ENCODE measurements at places on chromosomes 16 and 17.

DNA sequence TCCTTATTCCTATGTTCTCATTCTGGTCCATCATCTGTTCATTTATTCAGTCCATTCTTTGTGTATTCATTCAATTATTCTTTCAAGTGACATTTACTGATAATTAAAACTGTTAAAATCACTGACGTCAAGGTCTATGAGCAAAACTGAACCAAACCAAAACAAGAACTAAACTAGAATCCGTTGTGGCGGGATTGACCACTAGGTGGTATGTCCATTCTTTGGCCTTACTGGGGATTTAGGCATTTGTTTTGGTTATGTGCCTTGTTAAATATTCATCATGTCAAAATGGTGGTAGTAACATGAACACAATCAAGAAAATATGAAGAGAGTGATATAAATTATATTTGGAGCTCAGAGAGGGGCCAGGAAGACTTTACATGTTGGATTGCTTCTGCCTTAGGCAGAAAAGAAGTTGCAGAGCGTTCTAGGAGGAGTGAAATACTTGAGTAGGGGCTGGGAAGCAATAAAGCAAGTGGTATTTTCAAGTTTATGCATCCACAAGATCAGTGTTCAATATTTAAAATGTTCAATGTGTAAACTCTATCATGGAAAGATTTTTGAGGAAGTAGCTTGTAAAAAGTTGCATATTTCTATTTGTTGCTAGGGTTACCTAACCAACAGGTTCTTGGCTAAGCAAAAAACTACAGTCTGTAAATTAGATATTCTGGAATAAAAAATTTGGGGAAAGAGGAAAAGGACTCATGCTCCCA lies 129.0 kb downstream of the CDH13 start:
- no peak for DNase-seq

- no peak for DNase-seq
Measured at GRCh38 chr17:81221371-81221841, 1.4 kb downstream of the CEP131 start.

DNA sequence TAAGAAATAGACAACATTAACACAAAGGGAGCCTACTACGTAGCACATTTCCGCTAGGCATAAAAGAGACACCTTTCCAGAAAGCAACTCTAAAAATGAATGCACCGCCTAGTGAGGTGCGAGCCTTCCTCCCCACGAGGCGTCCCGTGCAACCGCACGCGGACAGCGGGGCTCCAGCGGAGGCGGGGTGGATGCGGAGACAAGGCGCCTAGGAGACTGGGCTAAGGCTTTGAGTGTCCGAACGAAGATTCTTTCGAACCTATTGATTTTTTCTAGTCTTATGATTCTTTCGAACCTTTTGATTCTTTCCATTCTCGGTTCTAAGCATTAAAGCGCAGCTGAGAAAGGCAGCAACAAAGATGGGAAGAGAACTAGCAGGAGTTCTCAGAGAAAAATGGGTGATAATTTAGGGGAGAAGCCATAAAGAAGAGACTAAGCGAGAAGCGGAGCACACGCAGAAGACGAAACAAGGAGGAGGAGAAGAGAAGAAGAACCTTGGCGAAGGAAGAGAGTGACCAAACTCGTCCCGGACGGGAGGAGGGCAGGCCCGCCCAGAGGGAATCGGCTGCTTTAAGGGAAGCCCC lies 394 bp upstream of the CPD start:
- DNase-seq = no peak

GRCh38 chr17:59257101-59257500 lies 36.8 kb downstream of the GDPD1 start:
- DNase-seq = no peak

DNA sequence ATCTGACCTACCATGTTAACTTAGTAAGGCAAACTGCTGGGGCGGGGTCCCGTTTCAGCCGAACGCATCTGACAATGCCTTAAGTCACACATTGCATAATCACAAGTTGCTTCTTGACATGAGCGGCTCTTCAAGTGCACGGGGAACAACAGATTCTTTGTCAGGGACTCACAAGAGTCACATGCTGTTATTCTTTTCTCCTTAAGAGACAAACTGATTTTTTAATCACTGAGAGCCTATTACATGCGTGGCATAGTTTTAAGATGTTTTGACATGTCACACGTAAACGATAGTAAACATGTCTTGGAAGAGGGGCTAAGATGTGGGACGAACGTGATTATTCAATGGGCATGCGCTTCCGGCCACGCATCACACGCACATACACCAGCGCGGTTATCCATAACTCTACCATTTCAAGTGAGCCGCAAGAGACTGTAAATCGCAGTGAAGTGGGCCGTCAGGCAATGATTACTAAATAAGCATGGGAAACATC lies 63.4 kb downstream of the ADCY9 start:
- no peak for DNase-seq

- DNase-seq = no peak
Measured at GRCh38 chr17:16941072-16942036, 30.6 kb downstream of the TNFRSF13B start.

GRCh38 chr17:43636426-43636825 lies 25.3 kb downstream of the MEOX1 start:
- DNase-seq = no peak

- DNase-seq = no peak
Measured at GRCh38 chr17:82648742-82649331, 593 bp upstream of the WDR45B start.

DNA sequence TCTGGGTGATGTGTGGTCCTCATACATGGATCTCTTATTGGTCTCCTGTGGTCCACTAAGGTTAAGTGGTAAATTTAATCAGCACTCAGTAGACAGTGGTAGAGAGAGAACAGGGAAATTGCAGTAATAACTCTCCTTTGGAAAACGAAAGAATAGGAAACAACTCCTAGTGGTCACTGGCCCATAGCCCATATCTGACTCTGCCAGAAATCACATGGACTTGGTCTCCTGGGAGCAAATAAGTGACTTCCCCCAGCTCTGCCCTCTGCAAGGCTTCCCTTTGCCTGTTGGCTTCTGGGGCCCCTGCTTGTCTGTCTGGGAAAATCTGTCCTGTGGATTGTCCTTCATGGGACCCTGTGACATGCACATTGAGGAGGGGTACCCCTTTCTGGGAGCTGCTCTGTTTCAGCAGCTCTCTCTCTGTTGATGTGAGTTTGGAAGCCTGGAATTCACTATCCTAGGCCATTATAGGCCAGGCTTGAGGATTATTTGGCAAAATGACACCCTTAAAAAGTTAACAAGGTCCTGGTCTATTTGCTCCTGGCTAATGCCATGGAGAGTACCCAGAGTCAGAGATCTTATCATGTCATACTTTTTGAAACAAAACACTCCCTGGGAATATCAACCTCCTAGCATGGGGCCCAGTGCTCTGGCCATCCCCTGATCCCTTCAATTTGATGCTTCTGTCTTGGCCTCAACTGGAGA lies 58.0 kb upstream of the HNF1B start:
- peak; percentile 91 for DNase-seq

DNA sequence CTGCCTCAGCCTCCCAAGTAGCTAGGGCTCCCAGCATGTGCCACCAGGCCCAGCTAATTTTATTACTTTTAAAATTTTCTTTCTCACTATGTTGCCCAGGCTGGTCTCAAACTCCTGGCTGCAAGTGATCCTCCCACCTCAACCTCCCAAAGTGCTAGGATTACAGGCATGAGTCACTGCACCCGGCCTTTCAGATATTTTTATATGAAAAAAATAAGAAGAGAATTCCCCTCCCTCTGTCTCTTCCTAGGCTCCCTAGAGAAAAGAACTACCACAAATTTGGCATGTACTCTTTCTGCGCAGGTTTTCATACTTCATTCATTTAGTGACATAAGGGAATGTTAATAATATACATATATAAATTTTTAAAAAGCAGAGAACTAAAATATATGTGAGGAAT lies 21.7 kb upstream of the SMURF2 start:
- no peak for DNase-seq

DNA sequence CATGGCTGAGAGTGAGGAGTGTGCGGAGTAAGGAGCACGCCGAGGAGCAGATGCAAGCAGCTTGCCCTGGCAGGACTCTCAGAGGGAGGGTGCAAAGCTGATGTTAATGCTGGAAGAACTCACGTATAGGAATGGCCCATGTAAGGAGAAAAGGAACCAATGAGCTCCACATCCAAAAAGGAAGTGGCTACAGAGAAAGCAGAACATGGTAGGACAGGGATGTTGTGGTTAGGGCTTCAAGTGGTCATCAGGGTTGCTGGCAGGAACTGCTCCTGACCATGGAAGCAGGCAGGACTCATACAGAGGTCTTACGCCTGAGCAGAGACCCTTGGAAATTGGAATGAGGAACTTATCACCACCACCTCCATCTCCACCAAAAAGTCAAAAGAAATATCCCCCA lies 5.2 kb downstream of the MYO1D start:
- no peak for DNase-seq

DNA sequence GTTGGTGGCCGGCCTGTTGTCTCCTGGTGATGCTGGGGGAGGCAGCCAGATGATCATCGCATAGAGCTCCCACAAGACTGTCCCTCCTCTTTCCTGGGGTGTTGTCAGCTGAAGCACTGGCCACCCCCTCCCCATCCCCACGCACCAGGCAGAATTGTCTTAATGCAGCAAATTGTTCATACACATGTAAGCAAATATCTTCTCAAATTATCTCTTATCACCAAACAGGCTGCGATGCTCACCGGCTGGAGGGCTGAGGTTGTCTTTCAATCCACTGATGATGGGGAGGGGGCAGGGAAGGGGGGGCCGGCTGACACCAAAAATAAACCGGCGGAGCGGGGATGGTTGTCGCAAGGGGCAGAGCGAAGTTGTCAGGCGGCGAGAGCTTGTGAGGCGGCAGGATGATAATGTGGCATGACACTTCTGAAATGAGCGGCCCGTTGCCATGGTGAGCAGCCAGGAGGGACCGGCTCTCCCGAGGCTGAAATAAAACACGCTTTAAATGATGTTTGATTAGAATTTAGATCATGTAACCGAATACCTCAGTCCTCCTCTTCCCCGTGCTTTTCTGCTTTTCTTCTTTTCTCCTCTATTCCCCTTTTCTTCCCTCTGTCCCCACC lies 59.8 kb downstream of the MRM1 start:
- no peak for DNase-seq

GRCh38 chr17:32479074-32479617 lies 7.6 kb upstream of the CDK5R1 start:
- no peak for DNase-seq

GRCh38 chr17:41618341-41619035 lies 5.9 kb downstream of the KRT17 start:
- DNase-seq = no peak

GRCh38 chr17:76517638-76518038 lies 16.4 kb upstream of the RHBDF2 start:
- no peak for DNase-seq

GRCh38 chr17:80892900-80893603 lies 98.6 kb upstream of the CHMP6 start:
- DNase-seq = no peak

- DNase-seq = no peak
Measured at GRCh38 chr17:48570325-48571023, 7.7 kb downstream of the HOXB4 start.

- no peak for DNase-seq
Measured at GRCh38 chr16:50229149-50229726, 37.1 kb upstream of the ADCY7 start.

GRCh38 chr17:62965174-62965685 lies 805 bp upstream of the TANC2 start:
- no peak for DNase-seq

GRCh38 chr17:38874505-38875400 lies 4.9 kb downstream of the LASP1 start:
- DNase-seq = no peak

GRCh38 chr17:1989135-1989534 lies 36.0 kb downstream of the RTN4RL1 start:
- no peak for DNase-seq

DNA sequence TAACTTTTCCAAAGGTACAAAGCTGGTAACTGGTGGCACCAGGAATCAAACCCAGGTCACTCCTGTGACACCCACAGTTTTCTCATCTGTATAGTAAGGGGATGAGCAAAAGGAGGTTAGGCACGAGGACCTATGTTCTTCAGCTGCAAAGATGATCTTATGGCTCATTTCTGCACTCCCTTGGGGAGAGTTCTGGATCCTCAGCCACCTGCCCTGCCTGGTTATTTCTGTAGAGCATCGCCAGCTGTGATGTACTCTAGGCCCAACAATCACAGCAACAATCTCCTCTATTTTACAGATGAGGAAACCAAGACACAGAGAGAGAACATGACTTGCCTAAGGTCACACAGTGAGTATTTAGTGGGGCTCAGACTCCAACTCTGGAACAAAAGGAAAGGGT lies 5.4 kb upstream of the CPNE2 start:
- DNase-seq = no peak

GRCh38 chr16:64181271-64181925 lies 940.5 kb downstream of the CDH11 start:
- no peak for DNase-seq

DNA sequence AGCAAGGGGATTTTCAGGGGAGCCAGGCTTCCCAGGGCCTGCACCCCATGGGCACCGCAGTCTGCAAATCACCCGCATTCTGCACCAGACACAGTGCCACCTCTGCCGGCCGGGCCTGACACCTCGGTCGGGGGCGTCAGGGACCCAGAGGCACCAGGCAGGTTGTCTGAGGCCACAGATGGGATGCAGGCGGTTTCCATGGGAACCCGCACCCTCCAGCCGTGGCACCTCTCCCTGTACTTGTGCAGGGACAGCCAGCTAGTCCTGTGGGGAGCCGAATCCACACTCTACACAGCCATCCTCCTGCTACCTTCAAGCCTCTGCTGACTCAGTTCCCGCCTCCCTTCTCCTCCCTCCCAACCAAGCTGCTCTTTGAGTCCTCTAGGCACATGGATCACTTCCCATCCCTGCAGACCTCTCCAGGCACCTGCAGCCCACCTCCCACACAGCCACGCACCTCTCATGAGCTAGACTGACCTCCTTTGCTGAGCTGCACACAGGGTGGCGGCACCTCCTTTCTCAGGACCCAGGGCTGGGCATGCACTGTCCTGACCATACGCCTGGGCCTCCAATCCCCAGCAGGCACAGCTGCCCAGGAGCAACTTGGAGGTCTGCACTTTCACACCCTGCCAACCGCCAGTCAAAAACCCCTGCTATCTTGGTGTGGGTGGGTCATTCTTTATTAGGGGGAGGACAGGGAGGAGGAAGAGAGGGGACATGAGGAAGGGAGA lies 119.5 kb downstream of the C16orf78 start:
- no peak for DNase-seq

GRCh38 chr16:18969050-18969854 lies 14.5 kb upstream of the TMC7 start:
- DNase-seq = no peak

DNA sequence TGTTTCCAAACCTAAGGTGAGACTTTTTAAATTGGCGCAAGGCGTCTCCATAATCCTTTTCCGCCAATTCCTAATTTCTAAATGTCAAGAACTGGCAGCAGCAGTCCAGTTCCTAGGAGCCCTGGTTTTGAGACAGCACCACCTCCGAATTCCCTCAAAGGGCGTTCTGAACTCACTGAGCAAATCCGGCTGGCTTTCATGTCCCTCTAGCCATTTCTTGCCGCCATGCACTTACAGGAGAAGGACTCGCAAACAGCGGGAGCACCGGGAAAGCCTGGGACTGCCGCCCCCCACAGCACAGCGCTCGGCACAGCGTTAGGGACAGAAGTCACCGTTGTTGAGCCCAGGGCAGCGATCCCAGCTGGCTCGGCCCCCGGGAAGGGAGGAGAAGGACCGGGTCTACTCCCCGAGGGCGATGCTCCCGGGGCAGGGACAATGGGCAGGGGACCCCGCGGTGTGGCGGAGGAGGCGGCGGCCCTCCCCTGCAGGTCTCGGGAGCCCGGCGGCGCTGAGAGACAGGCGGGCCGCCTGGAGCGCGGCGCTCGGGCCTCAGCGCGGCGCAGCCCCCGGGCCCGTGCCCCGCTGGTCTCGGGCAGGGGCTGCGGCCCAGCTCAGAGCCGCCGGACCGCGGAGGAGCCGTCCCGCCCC lies 545 bp downstream of the ARHGAP17 start:
- DNase-seq = no peak
